ENCODE measurements at places on chromosomes 12 and 14. TPM values are rescaled to one million over a fixed set of nuclear protein-coding genes. Genes with fewer than 3 reads are reported as not detected.

Gene ASCL1
- not detected for total RNA-seq

Gene OAS2
- total RNA-seq = 2.2 TPM

Gene DHH
- 0.08 TPM for total RNA-seq

DNA sequence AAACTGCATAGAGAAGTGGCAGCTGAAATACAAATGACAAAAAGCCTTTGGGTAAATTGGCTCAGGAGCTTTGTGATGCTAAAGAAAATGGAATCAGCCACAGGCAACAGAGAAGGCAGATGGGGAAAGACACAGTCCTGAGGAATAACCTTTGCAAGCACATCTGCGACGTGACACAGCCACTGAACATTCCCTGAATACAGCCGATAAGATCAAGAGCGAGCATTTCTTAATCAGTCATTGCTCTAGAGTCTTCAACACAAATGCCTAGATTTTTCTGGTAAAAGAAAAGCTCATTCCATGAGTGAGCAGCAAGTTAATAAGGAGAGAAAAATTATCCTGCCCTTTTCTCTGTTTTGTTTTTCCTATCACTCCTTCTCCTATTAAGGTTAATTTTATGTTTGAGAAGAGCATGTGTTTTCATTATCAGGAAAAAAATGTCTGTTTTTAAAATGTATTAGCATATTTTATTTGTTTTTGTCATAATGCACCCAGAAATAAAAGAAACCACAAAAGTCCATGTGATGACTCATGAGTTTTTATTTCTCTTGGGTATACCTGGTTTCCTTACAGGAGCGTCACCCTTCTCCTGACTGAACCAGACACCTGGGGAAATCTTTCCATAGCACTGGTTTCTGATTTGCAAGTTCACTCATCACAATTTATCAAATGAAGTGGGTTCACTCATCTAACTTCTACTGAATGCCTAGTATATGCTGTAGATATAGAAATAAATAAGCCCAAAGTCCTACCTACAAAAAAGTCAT, 45.4 kb upstream of the PCED1B start:
- no peak for DNase-seq

DNA sequence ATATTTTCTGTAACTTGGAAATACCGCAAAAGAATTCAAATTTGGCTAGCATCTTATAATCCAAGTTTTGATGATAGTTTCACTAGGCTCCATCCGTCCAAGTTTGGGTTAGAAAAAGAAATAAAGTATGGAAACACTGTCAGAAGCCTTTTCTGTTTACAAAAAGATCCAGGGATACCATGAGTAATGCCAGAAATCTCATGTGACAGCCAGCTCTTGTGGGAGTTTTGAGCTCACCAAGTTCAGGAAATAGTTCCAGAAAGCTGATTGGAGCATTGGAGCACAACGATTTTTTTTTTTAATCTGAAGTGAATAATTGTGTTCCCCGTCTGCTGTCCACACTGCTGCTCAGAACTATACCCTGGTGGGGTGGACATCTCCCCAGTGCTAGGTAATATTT, 229.7 kb upstream of the NPAS3 start:
- DNase-seq = no peak

Gene STAB2
- total RNA-seq = not detected

- no peak for DNase-seq
Observed at GRCh38 chr14:74911221-74911620, 11.8 kb downstream of the RPS6KL1 start.

GRCh38 chr12:131621701-131622421, 89.0 kb upstream of the SFSWAP start:
- DNase-seq = no peak

DNA sequence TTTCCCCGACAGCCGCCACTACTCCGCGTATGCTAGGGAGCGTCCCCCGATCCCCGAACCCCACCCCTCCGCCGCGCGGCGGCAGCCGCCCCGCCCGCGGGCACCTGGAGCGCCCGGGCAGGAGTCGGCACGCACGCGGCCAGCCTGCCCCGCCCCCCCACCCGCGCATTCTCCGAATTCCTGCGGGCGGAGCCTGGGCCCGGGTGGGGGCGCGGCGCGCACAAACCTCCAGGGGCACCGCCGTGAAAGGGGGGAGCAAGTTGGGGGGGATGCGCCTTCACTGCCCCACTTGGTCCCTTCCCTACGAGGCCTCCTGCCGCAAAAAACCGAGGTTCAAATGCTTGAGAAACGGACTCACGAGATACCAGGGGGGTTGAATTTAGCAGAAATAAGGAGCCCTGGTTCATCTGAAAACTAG, 1.7 kb downstream of the AJUBA start:
- no peak for DNase-seq

Gene MMP19
- 1.5 TPM for total RNA-seq

Gene RNASE2
- 0.90 TPM for total RNA-seq

Gene GPR132
- total RNA-seq = 0.34 TPM

- no peak for DNase-seq
Observed at GRCh38 chr12:31890295-31891285, 68.6 kb upstream of the RESF1 start.

Gene RAD52
- 11.2 TPM for total RNA-seq

Gene BCL11B
- total RNA-seq = 0.15 TPM

DNA sequence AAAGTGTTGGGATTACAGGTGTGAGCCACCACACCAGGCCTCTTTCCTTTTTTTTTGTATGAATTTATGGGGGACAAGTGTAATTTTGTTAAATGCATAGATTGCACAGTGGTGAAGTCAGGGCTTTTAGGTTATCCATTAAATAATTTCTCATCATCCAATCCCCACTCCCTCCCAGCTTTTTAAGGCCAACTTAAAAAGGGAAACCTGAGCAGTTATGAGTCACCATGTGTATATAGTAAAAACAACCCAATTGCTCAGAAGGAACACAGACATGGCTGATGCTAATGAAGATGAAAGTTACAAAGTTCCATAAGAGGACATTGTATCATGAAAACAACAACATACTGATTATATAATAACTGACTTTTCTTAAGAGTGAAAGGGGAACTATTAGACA, 25.6 kb upstream of the ARID2 start:
- no peak for DNase-seq

DNA sequence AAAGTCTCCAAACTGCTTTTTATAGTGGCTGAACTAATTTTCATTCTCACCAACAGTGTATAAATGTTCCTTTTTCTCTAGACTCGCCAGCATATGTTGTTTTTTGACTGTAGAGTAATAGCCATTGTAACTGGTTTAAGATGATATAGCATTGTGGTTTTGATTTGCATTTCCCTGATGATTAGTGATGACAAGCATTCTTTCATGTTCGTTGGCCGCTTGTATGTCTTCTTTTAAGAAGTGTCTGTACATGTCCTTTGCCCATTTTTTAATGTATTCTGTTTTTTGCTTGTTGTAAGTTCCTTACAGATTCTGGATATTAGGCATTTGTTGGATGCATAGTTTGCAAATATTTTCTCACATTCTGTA, 404.9 kb downstream of the FLRT2 start:
- no peak for DNase-seq

DNA sequence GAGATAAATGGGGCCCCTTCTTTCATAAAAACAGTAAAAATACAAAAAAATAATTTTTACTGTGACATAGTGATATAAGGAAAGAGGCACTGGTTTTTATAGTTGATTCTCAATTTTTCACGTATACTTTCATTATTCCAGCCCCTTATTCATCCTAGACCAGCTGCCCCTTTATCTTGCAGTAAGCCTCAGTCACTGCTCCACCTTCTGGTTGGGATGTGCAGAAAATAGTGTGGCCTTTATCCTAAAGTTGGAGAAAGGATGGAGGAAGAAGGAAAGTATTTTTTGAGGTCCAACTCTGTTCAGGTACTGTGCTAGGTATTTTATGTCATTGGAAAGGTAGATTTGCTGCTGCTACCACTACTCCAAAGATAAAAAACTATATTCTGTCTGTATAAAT, 172.7 kb downstream of the ANO6 start:
- no peak for DNase-seq

Gene RPS6KA5
- total RNA-seq = 11.8 TPM

GRCh38 chr12:109645708-109646107, 67.9 kb upstream of the FAM222A start:
- DNase-seq = no peak

DNA sequence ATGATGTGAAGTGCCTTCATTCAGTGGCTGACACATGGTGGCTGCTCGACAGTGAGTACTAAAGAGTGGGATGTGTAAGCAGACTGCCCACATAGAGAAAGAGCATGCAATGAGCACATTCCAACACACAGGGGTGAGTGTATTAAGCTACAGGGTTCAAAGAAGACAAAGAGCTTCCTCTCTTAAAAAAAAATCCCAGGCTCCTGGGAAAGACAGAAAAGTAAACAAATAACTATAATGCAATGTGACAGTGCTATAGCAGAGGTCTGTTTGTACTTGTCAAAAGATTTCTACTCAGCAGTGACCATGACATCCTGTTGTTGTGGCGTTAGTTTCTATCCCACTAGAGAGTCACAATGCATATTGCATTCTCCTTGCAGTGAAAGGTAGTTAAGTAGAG, 12.4 kb upstream of the PCNX1 start:
- no peak for DNase-seq

DNA sequence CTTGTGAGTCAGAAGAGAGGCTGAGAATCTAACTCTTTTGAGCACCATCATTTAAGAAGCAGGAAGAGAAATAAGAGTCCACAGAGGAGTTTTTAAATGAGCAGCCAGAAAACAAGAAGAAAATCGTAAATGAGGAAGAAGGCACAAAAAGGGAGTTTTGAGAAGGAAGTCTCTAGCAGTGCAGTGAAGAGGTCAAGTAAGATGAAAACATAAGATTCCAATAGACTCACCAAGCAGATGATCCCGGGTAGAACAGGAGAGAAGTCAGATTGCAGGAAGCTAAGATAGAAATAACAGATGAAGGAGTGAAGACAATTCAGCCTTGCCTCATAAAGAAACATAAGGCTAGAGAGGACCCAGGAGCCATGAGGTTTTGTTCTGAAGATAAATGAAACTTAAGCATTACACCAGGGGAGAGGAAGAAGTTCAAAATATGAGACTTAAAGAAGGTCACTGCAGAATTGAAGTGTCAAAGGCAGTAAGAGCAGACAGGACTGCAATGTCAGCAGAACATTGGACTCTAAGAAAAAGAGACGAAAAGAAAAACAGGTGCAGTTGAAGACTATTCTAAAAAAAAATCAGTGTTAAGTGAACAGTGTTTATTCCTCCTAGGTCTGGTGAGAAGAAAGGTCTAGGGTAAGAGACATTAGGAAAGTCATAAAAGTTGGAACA, 229.0 kb downstream of the SEC23A start:
- DNase-seq = no peak

Gene TCP11L2
- 46.1 TPM for total RNA-seq

Gene SALL2
- 1.1 TPM for total RNA-seq

DNA sequence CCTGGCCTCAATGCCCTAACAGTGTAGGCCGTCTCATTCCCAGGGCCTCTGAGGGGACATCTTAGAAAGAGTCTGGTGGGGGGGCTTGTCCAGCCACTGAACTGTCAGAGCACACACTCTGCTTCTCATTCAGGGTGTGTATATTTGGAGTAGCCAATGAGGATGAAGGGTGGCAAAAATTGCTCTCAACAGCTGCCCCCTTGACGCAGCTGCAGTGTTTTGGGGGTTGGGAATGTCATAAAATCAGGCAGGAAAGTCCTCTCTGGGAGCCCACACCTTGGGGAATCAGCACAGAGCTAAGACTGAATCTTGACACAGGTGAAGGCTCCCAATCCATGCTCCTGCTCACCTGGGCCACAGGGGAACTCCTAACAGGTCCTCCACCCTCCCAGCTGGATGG, 1.5 kb downstream of the RASAL1 start:
- DNase-seq = no peak

- no peak for DNase-seq
Observed at GRCh38 chr12:31323391-31324115, 2.4 kb downstream of the SINHCAF start.

DNA sequence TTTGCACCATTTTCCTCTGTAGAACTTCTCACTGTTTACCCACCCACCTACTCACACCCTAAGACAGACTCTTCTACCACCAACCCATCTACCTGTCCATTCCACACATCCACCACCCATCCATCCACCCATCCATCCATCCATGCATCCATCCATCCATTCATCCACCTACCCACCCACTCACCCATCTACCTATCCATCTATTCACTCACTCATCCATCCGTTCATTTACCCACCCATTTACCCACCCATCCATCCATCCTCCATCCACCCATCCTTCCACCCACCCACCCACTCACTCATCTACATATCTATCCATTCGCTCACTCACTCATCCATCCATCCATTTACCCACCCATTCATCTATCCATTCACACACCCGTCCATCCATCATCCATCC, 15.1 kb downstream of the PLBD2 start:
- no peak for DNase-seq

GRCh38 chr12:111954969-111955368, 58.0 kb downstream of the TMEM116 start:
- no peak for DNase-seq

GRCh38 chr14:60008042-60008441, 83.7 kb upstream of the PCNX4 start:
- DNase-seq = no peak

DNA sequence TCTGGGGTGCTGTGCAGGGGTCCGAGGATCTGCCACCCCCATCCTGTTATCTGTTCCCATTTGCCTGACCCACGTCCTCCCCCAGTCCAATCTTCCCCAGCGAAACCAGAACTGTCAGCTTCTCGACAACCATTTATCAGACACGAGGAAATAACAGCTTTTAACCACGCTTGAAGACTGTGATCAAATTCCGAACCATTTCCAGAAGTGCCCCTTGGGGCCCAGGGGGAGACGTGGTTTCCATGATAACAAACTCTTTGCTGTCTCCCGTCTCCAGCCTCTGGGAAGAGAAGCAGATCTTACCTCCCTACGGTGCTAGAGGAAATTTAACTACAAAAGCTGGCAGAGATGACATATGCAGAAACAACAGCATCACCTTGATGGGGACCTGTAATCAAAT, 35.1 kb upstream of the SRRM4 start:
- no peak for DNase-seq

GRCh38 chr14:31228533-31228932, 20.9 kb upstream of the HECTD1 start:
- no peak for DNase-seq

GRCh38 chr14:76938092-76938500, 90.4 kb downstream of the IRF2BPL start:
- DNase-seq = no peak

DNA sequence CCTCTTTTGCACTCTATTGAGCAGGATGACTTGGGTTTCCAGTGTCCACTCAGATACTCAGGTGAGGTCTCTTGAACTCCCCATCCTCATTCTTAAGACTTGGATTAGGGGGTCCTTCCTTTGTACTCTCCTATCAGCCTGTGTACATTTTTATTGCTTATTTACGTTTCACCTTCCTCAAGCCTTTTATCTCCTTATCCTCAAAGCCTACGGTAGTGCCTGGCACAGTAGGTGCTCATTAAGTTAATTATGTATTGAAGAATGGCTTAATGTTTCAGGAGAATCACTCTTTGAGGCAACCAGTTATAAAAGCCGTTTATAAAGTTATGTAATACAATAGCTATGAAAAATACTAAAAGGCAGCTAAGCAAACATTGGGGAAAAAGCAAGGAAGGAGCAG, 315.7 kb downstream of the NPAS3 start:
- DNase-seq = no peak

GRCh38 chr14:63164108-63164683, 40.0 kb upstream of the RHOJ start:
- no peak for DNase-seq

GRCh38 chr12:54829511-54829910, 24.8 kb upstream of the MUCL1 start:
- no peak for DNase-seq

Data from psoas muscle (tissue), 8 donors.